ENCODE measurements at places on chromosomes 12 and 14. TPM values are rescaled to one million over a fixed set of nuclear protein-coding genes. Genes with fewer than 3 reads are reported as not detected.

DNA sequence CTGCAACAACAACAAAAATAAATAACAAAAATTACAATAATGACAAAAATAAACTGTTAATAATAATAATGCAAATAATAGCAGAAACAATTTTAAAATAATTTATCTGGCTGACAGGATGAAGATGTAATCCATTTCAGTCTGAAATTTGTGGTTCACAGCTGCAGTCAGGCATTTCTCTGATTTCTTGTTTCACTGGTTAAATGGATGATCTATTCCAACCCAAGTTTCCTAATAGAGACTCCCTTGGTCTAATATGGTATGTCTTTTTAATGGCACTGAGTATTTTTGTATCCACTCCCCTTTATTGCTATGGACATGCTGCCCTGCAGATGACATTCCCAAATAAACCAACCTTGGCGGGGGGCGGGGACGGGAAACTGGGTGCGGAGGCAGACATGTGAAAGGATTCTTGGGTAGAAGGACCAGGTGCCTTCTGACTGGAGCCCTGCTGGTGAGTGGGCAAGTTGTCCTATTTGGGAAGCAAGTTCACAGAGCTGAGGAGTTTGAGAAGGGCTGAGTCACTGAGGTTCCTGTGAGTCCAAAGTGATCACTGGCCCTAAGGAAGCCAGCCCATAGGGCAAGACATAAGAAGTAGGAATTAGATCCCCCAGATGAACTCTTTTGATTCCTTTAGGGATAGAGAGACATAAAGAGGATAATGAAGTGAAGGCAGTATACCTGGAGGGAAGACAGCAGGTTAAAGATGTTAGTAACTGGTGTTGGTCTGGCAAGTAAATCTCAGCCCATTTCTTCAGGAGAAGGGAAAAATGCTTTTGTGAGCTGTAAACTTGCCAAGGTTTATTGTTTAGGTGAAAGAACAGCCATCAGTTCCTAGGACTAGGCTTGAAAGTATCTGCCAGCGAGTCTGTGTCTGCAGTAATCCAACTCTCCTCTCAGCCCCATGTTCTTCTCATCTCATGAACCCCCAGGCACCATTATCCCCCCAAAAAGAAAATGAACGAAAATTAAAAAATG, 14.5 kb downstream of the FOXG1 start:
- peak; percentile 20 for DNase-seq

DNA sequence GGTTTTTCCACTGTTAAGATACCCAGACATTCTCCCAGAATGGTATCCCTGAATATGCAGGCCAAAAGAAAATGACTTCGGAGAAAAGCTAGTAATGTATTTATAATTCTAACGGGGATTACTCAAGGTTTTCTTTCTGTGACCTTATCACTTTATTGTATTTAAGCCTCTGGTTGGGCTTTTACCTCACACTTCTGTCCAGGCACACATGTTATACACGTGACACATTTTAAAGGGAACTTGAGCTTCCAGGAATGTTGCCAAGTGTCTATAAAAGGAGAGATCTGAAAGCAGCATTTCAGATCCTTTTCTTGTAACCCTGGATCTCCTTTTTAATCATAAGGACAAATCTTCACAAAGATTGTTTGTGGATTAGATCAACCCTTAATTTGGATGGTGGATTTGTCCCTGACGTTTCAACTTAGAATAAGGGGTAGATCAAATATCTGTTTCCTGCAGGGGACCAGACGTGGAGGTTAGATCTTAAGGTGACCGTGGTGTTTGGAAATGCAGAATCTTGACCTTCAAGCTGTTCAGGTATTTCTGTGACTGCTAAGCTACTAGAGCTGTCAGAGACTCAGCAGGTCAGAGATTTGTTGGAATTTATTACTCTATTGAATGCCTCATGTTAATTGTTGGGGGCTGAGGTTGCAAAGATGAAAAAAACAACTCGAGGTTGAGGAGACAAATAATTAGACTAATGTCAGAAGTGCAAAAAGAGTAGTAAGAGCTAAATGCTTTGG, 1.5 kb downstream of the CIPC start:
- DNase-seq, result peak; percentile 41

LPAR5 gene
- 0.27 TPM for total RNA-seq

ZC2HC1C gene
- total RNA-seq, result not detected

Measured in HT1080 (cell line).